ENCODE measurements at places on chromosomes 5 and 9.

DNA sequence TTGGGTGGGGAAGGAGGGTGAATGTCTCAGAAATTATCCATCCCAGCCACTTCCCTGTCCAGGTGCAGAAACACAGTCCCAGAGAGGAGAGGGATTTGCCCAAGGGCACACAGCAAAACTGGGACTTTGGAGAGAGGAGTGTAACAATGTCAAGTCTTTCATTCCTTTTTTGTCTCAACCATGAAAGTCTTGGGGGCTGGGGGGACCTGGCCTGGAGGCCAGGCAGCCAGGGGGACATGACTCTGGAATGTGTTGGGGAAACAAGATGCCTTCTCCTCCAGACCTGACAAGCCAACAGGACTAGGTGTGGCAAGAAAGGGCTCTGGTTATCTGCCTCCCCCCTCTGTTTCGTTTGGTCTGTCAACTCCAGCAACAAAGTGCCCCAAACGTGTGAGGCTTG is 13.9 kb upstream of the HAND1 start:
- DNase-seq: no peak

GRCh38 chr5:8773046-8773615 is 772.7 kb downstream of the SEMA5A start:
- no peak for DNase-seq

GRCh38 chr5:118015511-118015910 is 972.8 kb downstream of the DTWD2 start:
- no peak for DNase-seq

DNA sequence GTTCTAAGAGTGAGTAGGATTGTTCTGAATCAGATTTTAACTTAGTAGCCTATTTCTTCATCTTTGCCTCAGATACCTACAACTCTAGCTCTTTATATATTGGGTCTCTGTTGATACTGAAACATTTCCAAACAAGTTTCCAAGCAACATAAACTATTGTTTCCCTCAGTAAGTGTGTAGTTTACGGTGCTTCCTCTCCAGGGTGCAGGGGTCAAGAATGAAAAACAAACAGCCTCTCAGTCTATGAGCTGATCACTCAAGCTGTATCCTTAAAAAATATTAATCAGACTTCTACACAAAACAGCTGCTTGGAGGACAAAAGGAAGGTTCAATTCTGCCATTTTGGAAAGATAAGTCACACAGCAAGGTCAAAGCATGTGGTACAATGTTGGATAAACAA is 75.0 kb downstream of the ADAMTS12 start:
- no peak for DNase-seq

DNA sequence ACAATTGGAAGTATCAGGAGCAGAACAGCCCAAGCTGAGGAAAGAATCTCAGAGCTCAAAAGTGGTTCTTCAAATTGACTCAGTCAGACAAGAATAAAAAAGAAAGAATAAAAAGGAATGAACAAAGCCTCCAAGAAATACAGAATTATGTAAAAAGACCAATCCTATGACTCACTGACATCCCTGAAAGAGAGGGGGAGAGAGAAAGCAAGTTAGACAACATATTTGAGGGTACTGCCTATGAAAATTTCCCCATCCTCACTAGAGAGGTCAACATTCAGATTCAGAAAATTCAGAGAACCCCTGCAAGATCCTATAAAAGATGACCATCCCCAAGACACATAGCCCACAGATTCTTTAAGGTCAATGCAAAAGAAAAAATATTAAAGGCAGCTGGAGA is 173.2 kb downstream of the ALDH1A1 start:
- no peak for DNase-seq

- no peak for DNase-seq
Measured at GRCh38 chr9:96137671-96138429, 164.1 kb downstream of the HSD17B3 start.

- no peak for DNase-seq
Measured at GRCh38 chr5:134521841-134522240, 3.6 kb upstream of the JADE2 start.

- no peak for DNase-seq
Measured at GRCh38 chr5:1380910-1381309, 36.0 kb upstream of the CLPTM1L start.

DNA sequence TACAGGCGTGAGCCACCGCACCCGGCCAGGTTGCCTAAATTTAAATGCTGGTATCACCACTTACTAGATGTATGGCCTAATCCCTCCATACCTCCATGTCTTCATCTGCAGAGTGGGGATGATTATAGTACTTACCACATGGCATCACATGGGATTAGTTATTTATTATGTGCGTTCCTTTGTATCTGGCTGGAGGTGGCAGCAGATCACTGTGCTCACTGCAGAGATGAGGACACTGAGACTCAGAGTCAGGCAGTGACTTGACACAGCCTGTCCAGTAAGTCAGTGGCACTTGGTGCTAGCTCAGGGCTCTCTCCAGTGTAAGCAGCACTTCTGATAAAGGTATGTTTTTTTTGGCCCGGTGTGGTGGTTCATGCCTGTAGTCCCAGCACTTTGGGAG is 38.4 kb upstream of the HAND1 start:
- DNase-seq: no peak

DNA sequence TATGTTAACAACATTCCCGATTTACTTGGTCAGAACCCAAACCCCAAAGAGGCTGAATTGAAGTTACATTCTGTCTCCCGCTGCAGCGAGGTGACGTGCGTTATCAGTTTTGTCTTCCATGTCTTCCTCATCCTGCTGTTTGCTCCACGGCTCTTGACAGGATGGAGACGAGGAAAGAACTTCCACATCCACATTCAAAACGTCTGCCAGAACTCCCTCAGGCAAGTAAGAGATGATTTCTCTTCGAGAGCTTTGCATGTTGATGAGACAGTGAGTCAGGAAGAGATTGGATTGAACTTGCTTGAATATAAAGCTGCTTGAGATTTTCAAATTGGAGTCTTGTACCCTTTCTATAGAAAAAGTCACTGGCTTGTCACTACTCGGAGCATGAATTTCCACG is 242.6 kb downstream of the AUH start:
- no peak for DNase-seq

DNA sequence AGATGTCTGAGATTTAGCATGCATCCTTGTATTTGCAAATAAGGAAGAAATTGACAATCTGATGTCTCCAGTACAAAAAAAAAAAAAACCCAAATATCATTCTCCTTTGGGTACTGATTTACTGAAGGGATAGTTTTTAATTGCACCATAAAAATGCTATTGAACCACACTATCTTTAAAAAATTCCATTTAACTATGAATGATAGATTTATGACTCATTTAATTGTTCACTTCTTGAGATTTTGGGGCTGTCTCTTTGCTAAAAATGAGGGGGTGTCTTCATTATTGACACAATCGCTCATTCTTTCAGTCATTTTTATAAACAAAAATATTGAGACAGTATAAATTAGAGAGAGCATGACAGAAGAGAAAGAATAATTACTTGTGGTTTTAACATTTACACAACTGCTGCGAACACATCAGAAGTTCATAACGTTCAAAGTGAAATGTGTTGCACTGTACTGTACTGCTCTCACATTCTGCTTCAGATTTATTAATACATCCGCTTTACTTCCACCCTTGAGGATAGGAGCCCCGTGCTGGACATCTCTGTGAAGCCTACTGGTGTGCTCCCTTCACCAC is 142.3 kb downstream of the MEF2C start:
- no peak for DNase-seq

- DNase-seq: no peak
Measured at GRCh38 chr5:123868881-123869280, 356.9 kb downstream of the CSNK1G3 start.

DNA sequence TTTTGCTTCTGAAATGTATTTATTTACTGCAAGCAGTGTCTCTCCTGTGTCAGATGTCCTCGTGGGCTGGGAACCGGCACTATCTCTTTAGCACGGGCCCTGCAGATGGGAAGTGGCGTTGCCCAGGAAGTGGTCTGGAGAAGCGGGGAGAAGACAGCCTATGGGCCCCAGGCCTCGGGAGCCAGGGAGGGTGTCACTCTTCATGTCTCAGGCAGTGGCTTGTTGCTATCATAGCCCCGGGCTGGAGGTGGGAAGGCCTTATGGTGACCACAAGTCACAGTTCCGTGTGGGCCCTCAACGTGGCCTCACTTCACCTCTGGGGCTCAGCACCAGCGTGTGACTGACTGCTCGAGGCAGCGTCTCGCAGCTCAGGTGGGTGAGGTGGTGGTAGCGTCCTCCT is 41.4 kb downstream of the SYK start:
- no peak for DNase-seq

DNA sequence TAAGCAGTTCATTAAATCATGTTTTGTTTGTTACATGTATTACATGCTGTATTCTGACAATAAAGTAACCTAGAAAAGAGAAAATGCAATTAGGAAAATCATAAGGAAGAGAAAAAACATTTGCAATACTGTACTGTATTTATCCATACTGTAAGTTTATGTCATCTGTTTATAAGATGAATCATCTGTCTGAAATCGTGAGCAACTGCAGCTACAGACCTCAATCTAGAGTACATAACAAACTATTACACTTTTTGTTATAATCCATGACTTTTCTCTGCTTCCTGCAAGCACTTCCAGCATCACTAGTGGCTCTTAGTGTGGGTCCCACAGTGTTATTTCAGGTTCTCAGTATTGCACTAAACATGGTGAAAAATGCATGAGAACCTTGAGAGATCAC is 144.4 kb upstream of the NR4A3 start:
- DNase-seq: no peak

- no peak for DNase-seq
Measured at GRCh38 chr5:7884491-7885267, 15.7 kb downstream of the MTRR start.

- no peak for DNase-seq
Measured at GRCh38 chr5:115246361-115246991, 16.2 kb downstream of the PGGT1B start.

GRCh38 chr5:14407746-14408175 is 173.8 kb upstream of the OTULINL start:
- no peak for DNase-seq

DNA sequence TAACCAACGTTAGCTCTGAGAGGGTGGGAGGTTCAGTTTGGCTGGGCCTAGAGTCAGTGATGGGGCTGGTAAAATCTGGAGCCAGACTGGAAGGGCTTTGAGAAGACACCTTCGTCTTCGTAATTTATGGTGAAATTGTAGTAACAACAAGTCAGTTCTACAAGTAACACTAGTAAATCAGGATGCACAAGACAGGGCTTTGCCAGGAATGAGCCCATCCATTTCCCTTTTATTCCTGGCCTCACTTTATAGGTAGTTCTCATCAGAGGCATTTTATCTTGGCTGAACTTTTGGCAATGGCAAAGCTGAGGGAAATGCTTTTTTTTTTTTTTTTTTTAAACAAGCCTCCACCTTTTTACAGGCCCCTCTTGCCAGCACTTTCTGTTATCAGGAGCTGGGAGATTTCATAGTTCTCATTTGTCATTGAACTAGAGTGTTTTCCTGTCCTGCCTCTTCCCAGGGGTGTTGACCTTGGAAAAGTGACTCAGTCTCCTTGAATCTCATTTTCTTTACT is 110.5 kb upstream of the KLF4 start:
- no peak for DNase-seq

- no peak for DNase-seq
Measured at GRCh38 chr5:144800169-144800568, 629.5 kb downstream of the KCTD16 start.

- DNase-seq: peak; percentile 25
Measured at GRCh38 chr5:1488882-1489680, 34.7 kb downstream of the LPCAT1 start.

DNA sequence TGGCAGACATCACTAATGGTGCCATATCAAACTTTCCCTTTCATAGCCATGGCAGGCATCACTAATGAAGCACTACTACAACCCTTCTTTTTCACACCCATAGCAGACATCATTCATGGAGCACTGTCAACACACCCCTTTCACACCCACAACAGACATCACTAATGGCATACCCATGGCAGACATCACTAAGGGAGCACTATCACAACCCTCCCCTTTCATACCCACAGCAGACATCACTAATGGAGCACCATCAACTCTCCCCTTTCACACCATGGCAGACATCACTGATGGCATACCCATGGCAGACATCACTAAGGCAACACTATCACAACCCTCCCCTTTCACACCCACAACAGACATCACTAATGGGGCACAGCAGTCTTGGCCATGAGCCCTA is 33.7 kb downstream of the LAMC3 start:
- DNase-seq: no peak

GRCh38 chr9:134355561-134356279 is 29.5 kb downstream of the RXRA start:
- DNase-seq: no peak

DNA sequence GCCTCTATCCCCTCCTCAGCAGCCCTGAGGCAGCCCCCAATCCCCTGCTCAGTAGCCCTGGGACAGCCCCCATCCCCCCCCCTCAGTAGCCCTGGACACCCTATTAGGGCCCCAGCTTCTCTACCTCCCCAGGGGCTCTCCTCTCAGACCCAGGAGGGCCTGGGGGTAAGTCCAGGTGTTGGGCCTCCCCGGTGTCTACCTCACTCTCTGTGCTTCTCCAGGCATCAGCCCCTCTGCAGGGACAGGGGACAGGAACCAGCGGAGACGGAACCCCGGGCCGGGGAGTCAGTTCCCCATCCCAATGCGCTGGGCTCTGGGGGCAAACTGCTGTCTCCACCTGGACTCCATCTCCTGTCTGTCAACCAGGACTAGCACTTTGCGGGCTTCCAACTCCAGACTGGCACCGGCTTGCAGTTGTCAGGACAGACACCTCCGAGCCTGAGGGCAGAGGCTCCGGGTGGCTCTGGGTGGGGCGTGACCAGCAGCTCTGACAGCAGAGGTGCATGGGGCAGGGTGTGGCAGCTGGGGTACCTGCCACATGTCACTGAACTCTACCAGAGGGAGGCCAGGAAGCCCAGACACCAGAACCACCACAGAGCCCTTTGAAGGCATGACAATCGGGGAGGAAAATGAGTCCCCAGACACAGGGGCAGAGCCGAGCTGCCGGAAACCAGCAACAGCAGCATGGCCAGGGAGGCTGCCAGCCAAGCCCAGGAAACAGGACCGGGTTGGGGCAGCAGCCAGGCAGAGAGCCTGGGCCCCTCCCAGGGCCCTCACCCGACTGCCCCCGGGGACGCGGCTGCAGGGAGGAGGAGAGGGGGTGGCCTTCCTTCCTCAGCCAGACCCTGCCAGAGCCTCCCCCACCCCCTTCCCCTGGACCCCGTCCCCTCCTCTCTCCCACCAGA is 17.7 kb upstream of the UBAC1 start:
- no peak for DNase-seq

DNA sequence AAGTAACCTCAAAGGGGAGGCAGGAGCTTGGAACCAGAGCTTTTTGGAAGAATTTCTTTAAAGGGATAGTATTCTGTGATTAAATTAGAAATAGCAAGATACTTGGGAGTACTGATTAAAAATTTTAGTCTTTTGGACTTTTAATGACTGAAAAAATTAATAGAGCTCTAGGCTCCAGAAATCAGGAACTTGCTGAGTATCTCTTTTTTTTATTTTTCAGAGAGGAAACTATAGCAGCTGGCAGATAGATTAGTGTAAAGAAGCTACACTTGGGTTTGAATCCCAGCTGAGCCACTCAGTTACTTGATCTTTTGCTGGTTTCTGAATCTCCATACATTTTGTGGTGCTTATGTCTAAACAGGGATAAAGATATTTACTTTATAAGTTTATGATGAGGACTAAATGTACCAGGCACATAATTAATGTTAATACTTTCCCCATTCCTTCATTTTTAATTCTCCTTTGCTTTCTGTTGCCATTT is 94.2 kb upstream of the TNC start:
- DNase-seq: no peak

Data from activated CD4-positive, alpha-beta T cell treated with anti-CD3 and anti-CD28 coated beads, Interleukin-2, amount 50 U/mL, for 24 hours (primary cell).